GOT3 (cell line): ENCODE measurements at places on chromosomes 3 and 15.

GRCh38 chr3:140441006-140441405 lies 236.9 kb upstream of the TRIM42 start:
- no peak for DNase-seq

- DNase-seq = no peak
Measured at GRCh38 chr15:76340803-76341365, 4.3 kb downstream of the ISL2 start.

DNA sequence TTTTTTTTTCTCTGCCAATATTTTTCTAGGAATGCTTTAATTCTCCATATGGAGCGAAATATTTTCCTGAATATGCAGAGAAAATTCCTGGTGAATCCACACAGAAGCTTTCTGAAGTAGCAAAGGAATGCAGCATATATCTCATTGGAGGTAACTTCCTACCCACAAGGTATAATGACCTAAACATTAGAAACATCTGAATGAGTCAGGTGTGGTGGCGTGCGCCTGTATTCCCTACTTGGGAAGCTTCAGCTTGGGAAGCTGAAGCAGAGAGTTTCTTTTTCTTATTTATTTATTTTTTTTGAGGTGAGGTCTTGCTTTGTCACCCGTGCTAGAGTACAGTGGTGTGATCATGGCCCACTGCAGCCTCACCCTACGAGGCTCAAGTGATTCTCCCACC lies 5.2 kb downstream of the NIT2 start:
- no peak for DNase-seq

DNA sequence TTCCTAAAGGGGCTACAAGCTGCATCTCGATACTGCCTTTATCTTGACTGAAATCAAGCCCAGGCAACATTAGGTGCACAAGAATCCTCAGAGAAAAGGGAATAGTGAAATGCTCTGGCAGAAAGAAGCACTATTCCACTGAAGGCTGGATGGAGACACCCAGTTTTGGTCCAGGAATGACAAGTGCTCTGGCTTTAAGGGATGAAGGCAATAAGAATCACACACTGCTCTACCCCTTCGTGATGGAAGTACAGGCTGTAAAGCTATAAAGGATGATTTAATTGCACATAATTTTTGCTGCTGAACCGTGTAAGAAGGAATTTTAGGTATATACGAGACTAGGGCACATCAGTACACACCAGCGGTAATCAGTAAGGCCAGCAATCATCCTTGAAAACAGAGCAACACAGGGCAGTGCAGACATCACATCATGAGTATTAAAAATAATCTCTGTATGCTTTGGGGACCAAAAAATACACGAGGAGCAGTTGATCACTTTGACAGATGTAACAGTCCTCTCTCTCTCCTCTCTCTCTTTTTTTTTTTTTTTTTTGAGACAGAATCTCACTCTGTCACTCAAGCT lies 414.6 kb upstream of the TBL1XR1 start:
- no peak for DNase-seq

- no peak for DNase-seq
Measured at GRCh38 chr15:76576523-76577279, 240.1 kb downstream of the ISL2 start.

GRCh38 chr15:44662478-44663409 lies 718 bp downstream of the SPG11 start:
- DNase-seq = no peak

GRCh38 chr3:58419780-58420507 lies 13.7 kb downstream of the PDHB start:
- DNase-seq = no peak

- DNase-seq = no peak
Measured at GRCh38 chr15:85760531-85761371, 34.0 kb downstream of the KLHL25 start.

- DNase-seq = no peak
Measured at GRCh38 chr3:106447723-106448301, 579.0 kb upstream of the CBLB start.

- DNase-seq = no peak
Measured at GRCh38 chr15:33982516-33982915, 14.2 kb downstream of the CHRM5 start.

GRCh38 chr15:88029696-88030095 lies 226.8 kb downstream of the NTRK3 start:
- no peak for DNase-seq

DNA sequence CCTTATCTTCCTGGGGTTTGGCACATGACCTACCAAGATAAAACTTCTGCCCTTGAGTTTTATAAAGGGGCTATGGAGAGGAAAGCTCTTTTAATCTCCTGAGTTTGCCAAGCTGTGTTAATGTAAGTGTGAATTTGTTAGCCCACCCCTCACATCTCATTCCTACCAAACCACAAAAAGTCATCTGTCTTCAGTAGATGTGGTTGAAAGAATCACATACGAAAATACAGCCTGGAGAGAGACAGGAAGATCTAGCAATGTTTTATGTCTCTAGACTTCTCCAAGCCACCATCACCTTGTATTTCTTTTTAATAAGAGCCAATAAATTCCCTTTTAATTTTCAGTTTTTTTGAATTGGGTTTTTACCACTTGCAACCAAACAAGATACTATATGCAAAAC lies 68.9 kb upstream of the ZNF280D start:
- no peak for DNase-seq

GRCh38 chr3:136731274-136731884 lies 20.8 kb downstream of the STAG1 start:
- no peak for DNase-seq
